ENCODE measurements at places on chromosomes 1 and 21.

DNA sequence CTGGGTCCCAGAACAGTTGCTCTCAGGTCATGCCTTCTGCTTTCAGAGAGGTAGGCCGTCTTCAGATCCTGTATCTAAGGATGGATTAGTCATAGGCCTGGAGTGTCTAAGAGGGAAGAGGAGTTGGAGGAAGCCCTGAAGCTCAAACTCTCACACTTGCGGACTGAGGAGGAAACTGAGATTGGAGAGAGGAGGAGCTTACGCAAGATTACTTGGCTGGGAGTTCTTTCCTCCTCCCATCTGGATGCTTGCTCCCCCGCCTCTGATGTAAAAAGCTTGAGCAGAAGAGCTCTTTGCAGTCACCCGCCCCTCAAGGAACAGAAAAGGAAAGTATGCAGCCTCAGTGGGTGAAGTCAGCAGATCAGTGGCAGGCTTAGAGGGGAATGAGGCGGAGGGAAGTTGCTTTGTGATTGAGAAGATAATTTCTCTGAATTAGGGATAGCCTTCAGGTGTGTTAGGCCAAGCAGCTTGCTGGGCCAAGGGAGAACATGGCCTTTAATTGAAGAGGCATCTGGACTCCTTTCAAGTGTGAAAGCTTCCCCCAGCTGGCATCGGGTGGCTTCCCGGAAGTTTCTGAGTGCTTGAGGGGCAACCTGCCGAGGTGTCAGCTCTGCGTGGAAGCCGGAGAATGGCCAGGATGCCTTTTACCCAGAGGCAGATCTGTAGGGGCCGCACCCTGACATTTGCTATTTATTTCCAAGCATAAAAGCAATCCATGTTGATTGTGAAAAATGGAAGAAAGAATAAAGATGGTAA is 6.6 kb downstream of the ADORA1 start:
- DNase-seq: no peak

GRCh38 chr21:32307706-32308105 is 9.1 kb downstream of the MRAP start:
- no peak for DNase-seq

GRCh38 chr1:225250432-225250831 is 177.4 kb downstream of the LBR start:
- no peak for DNase-seq

- DNase-seq: no peak
These were observed 4.2 kb downstream of the MAN1C1 start for GRCh38 chr1:25620701-25621350.

- peak; percentile 20 for DNase-seq
These were observed 765 bp upstream of the BMP8A start for GRCh38 chr1:39490596-39491145.

GRCh38 chr1:869499-870244 is 54.1 kb upstream of the SAMD11 start:
- peak; percentile 87 for DNase-seq

DNA sequence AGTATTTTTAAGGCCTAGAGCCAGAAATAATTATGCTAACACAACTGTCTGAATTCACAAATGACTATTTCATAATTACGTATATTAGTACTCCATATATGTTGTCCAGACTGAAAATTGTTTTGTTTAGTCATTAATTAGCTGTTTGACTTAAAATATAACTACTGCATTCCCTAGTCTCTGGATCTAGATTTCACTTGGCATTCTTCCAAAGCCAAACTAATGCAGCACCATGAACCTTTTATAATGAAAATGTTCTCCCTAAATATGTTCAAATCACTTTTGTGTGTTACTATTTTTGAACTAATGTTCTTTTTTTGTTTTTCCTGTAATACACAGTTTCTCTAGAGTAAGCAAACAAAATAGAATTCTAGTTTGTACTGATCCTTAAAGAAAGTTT is 46.1 kb downstream of the CAMTA1 start:
- DNase-seq: no peak

GRCh38 chr1:212004895-212005608 is 30.3 kb downstream of the INTS7 start:
- DNase-seq: no peak

DNA sequence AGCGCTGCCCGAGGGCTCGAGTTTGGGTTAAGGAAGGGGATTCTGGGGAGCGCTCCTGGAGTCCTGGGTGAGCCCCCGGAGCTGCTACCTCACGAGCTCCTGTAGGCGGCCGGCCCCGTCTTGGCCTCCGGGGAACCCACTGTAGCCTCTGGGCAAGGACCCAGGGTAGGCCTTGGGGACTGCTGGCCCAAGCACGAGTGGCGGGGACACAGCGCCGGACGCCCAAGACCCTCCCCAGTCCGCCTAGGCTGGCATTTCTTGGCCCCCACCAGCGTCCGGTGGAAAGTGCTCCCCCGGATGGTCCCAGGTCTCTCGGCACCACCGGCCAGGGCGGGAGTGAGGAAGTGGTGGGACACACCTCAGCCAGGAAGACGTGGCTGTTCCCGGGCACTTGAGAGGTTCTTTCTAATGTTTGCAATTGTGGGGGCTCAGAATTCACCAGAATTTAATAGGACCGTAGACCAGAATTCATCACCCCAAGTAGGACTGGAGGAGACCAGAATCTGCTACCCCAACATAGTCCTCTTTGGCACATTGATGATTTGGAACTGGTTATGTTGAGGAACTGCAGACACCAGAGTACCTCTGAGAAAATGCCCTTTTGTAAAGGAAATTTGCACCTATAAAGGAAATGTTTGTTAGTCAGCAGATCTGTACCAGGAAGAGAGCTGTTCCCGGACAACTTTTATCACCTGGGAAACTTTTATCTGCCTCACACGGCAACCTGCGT is 622 bp upstream of the TMPRSS2 start:
- no peak for DNase-seq

DNA sequence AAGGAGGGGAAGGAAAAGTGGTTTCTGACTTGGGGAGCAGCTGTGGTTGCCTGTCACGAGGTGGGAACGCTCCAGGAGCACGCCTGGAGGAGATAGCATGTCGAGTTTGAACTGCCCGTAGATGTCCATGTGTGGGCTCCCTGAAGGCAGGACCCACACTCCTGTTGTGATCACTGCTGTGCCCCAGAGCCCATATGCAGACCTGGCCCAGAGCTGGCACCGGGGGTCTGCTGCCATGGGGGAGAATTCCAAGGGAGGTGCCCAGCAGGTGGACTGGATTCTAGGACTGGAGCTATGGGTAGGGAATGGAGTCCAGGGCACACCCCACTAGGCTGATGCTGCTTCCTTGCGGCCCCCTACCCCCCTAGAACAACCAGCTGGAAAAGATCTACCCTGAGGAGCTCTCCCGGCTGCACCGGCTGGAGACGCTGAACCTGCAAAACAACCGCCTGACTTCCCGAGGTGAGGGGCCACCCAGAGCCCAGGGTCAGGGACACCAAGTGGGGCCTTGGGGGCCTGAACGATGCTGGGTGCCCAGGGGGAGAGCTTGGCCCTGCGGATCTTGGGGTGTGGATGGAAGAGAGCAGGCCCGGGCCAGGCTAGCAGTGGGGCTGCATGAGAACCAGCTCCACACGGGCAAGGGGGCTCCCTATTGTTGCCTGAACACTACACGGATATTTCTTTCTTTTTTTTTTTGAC is 9.3 kb downstream of the PODN start:
- no peak for DNase-seq

DNA sequence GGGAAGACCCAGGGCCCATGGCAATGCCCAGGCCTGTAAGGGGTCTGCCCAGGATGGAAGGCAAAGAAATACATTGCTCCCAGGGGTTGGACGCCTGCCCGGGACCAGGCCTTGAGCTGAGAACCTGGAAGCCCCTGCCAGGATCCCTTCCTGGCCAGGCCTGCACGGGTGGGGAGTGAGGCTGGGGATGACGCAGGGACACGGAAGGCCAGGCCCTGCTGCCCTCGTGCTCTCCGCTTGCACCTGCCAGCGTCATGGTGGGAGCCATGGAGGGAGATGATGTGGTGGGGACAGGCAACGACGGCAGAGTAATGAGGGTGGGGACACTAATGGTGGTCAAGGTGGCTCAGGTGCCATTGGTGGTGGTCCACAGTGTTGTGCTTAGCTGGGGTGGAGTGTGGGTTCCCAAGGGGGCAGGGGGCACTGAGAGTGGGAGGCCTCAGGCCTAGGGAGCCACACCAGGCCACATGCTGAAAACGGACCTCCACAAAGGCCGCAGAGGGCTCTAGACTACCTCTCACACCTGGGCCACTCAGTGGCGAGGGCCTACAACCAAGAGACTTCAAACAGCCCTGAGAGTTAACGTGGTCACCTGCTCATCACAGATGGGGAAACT is 4.3 kb downstream of the HES3 start:
- no peak for DNase-seq

DNA sequence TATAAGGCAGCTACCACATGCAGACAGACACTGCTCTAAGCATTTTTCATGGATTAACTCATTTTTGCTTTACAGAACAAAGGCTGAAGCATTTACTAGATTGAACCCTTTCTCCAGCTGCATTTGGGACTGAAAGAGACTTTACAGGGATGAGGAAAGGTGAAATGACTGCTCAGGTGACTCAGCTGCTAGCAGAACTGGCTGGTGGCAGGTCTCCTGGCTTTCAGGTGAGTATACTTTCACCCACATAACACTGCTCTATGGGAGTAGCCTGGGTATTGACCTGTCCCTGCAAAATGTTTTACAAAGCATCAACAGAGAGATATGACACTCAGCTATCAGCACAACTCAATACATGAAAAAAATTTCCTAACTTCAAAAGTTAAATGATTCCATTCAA is 2.6 kb upstream of the CCDC185 start:
- DNase-seq: no peak

GRCh38 chr1:153612755-153613331 is at the start of gene S100A16:
Gene S100A16 (minus strand): TSS chr1:153613137. CDS start chr1:153608151, 4,986 bp downstream.
- no peak for DNase-seq

- no peak for DNase-seq
These were observed 24.3 kb downstream of the F13B start for GRCh38 chr1:197042676-197043341.

DNA sequence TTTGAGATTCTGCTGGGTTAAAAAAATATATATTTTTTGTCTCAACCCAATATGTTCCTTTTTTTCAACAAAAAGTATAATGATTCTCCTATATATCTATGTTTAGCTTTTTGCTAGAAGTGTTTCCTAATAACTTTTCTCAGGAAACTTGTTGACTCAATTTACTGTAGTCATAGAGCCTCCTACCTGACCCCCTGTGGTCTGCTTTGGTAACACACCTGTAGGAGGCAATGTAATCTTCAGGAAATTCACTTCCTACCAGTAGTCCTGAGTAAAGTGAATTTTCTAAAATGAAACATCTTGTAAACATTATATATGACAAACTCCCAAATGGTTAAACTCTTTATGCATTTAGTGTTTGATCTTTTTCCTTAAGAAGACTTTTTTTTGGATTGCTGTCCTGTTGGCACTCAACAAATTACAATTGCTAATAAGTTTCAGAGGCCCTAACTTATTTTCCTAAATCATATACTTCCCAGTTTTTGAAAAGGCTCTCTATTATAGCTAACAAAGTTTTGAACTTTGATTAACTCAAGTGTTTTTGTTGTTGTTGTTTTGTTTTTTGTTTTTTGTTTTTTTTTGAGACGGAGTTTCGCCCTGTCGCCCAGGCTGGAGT is 118.3 kb downstream of the OLFML2B start:
- peak; percentile 15 for DNase-seq

- no peak for DNase-seq
These were observed 272.9 kb downstream of the TGFB2 start for GRCh38 chr1:218617986-218618385.

DNA sequence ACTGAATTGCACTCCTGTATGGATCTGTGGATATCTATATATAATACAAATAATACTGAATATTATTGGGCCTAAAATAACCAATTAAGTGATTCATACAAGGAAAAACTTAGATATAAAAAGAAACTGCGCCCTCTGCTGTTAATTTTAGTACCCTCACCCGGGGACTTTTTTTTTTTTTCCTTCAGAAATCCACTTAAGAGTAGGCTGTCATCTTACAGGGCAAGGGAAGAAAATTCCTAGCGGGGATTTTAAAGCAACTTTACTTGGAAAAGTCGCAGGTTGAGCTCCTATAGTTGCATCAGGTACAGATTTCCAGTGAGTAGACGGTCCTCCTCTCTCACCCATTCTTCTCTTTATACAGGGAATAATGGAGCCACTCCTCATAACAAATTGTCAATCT is 1.3 kb downstream of the NTNG1 start:
- DNase-seq: no peak

- DNase-seq: no peak
These were observed 6.7 kb upstream of the MAN1C1 start for GRCh38 chr1:25609921-25610320.

- no peak for DNase-seq
These were observed 206.5 kb downstream of the TNR start for GRCh38 chr1:175536921-175537320.

- DNase-seq: no peak
These were observed 3.3 kb downstream of the IFNGR2 start for GRCh38 chr21:33406493-33406892.

DNA sequence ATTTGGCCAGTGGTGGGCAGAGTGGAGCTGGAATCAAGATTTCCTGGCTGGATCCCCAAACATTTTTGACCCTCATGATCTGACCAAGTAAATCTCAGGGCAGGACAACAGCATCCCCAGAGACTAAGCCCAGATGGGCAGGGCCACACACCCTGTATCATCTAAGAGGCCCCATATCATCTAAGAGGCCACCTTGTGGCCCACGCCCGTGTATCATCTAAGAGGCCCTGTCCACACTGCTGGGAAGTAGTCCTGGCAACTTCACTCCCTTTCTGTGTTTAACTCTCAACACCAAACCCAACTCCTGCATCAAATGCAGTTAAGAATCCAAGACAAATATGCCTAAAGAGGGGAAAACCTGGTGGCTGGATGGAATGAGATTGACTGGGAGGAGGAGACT is 81.6 kb upstream of the SSX2IP start:
- no peak for DNase-seq

- DNase-seq: no peak
These were observed 50.3 kb upstream of the L1TD1 start for GRCh38 chr1:62144238-62144831.

DNA sequence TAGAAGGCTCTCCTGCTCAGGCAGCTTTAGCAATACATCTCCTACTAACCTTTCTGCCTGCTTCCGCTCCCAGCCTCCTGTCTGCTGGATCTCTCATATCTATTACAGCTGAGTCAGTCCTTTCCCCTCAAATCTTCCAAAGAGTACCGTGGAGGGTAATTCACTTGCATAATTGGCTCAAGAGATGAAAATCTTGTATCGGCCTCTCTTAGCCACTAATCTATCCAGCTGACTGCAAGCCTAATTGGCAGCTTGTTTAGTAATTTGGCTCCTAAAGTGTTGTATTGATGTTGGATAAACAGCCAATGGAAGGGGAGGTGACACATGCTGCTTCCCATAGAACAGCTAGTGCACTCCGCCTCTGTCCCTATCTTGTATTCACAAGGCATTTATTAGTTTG is 195.7 kb downstream of the GPATCH2 start:
- no peak for DNase-seq

All from activated T-cell treated with anti-CD3 and anti-CD28 coated beads, Interleukin-2, amount 50 U/mL, for 4 hours (primary cell).